Tongue (tissue), 3 donors: ENCODE measurements at places on chromosomes 4 and X.

GRCh38 chr4:53712408-53713020 lies 121.2 kb upstream of the LNX1 start:
- DNase-seq: no peak

GRCh38 chr4:150078579-150079080 lies 385 bp downstream of the DCLK2 start:
- DNase-seq: peak; percentile 74

DNA sequence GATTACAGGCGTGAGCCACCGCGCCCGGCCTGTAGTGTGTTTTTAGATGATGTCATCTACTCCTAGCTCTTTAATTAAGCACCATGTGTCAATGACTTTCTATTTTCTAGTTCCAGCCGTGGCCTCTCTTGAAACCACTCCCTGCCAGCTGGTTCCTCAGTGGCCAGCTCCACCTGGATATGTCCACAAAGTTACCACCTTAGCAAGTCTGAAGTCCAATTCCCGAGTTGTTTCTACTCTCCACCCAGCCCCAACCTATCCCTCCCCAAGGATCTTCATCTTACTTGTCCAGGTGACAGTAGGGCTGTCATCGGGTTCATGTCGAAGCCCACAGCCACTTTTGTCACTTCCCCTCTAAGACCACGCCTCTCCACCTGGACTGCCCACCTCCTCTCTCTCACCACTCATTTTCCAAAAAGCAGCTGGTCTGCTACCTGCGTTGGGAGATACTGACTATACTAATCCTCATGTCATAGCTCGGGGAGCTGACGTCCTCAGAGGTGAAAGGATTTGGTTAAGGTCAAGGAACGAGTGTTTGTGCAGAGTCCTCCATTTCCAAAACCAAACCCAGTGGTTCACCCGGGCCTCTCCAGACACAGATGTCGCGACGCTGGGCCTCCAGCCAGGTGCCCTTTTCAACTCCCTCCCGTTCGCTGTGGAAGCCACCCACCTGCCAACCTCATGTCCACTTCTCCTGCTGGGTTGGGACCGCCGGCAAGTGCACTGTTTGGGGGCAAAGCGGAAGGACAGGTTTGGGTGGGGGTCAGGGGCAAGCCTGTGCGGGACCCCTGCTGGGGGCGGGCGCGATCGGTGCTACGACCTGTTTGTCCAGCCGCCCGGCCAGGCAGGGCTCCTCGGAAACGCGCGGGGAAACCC lies 704 bp downstream of the FAM3A start:
- DNase-seq: peak; percentile 53

- no peak for DNase-seq
These were observed 26.2 kb downstream of the ATXN3L start for GRCh38 chrX:13293700-13294099.

DNA sequence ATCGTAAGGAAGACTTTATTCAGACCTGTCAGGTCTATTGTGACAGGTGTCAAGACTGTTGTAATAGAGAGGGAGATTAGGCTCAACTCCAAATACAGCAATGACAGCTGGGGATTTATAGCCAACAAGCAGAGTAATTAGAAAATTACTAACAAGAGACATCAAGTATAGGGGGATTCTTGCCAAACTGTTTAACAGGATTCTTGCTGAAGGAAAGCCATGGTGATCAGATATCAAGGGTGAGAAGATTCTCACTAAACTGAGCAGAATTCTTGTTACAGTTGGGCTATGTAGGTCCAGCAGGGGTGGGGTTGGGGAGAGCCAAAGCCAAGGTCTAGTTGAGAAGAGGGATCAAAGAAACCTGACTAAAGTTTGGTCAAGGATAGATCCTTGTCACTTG lies 461.0 kb upstream of the GALNT7 start:
- peak; percentile 24 for DNase-seq

GRCh38 chr4:28557755-28558154 lies 1697.1 kb downstream of the STIM2 start:
- DNase-seq: no peak

DNA sequence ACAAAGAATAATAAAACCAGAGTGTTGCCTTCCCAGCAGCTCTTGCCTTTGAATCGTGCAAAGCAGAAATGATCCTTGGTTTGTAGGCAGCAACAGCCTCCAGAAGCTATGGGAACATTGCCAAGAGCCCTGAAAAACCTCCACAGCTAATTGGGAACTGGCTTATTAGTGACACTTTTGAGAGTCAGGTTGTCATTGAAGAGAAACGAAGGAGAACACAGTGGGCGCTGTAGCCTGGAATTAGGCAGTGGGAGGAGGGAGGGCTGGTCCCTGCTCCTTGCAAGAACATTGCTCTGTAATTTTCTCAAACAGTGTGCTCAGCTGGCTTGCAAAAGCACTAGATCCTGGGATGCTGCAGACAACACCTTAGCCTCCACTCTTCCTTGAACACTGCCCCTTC lies 331.5 kb upstream of the EMCN start:
- peak; percentile 17 for DNase-seq

DNA sequence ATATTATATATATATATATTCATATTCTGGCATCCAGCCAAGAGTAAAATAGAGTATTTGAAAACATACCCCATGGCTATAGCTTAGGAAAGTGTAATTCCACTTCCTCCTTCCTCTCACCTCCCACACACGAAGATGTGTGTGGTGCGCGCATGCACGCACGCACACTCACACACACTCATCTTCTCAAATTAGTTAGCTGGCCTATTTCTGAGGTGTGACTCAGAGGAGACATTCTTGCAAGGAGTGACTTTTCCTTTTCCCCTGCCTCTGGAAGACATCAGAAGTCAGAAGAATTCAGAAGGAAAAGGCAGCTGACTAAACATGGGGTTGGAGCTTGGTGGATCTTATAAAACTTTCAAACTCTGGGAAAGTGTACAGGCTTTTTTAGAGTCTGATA lies 8.8 kb downstream of the ENPEP start:
- DNase-seq: peak; percentile 60

- no peak for DNase-seq
These were observed 33.4 kb upstream of the SFRP2 start for GRCh38 chr4:153822316-153822715.

- DNase-seq: no peak
These were observed 6.3 kb upstream of the ADGRA3 start for GRCh38 chr4:22522206-22522605.

DNA sequence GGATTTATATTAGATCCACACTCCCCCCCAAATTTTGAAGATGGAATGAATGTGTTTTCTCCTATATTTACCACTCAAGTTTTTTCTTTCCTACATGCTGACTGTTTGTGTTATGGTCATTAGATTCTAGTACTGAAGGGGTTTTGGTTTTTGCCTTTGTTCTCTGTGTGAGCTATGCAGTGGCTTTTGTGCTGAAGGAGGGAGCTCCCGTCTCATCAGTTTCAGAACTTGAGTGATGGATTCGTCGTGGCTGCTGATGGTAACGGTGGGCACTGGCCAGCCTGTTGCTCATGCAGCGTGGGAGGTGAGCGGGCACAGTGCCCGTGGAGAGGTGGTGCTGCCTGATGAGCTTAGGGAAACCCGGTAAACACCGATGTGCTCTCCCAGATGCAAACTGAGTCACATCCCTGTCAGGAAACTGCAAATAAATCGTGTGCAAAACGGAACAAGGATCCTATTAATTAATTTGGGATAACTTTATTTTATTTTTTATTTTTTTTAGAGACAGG lies 101.5 kb downstream of the SORBS2 start:
- no peak for DNase-seq

DNA sequence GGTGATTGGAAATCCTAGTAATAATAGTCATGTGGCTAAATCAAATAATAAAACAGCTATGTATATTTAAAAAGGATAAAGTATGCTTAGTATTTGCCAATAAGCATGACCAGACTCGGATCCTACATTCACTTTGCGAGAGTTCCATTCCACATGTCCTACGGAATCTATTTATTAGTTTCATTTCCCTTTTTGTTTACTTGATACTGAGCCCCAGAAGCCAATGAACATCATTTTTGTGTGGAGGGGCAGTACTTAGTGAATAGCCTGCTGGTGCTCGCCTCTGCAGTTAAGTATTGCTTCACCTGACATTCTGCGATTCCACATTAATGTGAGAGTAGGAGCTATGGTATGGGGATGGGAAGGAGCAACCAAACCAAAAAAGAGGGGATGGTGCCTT lies 58.5 kb upstream of the NAP1L5 start:
- DNase-seq: no peak

- no peak for DNase-seq
These were observed 26.8 kb upstream of the AP1S2 start for GRCh38 chrX:15881381-15881897.

DNA sequence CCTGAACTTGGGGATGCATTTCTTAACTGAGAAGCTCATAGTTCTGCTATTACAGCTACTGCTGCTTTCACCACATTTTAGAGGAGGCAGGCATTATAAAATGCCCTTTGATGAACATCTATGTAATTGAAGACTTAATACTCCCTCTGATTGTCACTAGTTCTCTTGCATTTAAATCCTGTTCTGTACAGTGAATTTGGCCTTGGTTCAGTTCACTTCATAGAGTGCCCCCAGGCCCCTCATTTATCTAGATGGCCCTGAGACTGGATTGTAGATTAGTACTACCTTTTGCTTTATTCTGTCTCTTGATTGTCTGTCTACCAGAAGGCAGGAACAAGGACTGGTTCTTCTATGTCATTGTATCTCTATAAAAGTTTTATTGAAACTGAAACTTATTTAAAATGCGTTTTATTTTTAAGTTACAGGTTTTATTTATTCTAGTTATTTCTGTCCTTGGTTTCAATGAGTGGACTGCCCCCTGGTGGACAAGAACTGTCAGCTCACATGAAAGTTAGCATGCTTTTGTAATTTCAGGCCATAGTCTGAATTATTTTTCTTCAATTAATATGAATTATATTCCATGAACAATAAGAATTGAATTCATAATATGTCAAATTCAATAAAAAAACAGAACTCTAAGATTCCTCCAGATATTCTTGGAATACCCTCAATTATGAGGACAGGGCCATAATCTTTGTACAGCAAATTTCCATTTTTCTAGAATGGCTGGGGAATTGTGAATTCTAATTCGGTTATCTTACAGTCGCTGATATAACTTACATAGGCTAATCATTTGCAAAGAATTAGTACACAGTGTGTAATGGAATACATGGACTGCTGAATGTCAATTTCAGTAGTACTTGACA lies 47.2 kb upstream of the TMEM33 start:
- DNase-seq: peak; percentile 76

GRCh38 chr4:59091146-59092142 lies 1981.3 kb upstream of the IGFBP7 start:
- no peak for DNase-seq

GRCh38 chrX:119226446-119226845 lies 9.6 kb upstream of the PGRMC1 start:
- DNase-seq: peak; percentile 61

GRCh38 chrX:148572337-148572736 lies 71.9 kb downstream of the AFF2 start:
- no peak for DNase-seq

DNA sequence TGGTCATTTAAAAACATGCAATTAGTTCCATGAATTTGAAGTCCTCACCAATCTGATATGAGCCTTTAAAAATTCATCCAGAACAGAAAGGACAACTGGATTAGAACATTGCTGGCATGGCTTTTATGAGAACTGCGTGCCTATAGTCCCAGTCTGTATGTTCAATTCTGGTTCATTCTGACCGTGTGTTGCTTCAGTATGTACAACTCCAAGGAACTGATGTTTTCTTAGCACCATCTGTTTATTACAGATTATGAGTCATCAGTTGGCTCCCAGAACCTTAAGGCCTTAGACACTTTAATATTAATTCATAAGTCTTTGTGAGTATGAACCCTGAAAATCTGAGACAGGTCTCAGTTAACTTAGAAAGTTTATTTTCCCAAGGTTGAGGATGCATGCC lies 115.0 kb downstream of the CEP44 start:
- DNase-seq: peak; percentile 21

DNA sequence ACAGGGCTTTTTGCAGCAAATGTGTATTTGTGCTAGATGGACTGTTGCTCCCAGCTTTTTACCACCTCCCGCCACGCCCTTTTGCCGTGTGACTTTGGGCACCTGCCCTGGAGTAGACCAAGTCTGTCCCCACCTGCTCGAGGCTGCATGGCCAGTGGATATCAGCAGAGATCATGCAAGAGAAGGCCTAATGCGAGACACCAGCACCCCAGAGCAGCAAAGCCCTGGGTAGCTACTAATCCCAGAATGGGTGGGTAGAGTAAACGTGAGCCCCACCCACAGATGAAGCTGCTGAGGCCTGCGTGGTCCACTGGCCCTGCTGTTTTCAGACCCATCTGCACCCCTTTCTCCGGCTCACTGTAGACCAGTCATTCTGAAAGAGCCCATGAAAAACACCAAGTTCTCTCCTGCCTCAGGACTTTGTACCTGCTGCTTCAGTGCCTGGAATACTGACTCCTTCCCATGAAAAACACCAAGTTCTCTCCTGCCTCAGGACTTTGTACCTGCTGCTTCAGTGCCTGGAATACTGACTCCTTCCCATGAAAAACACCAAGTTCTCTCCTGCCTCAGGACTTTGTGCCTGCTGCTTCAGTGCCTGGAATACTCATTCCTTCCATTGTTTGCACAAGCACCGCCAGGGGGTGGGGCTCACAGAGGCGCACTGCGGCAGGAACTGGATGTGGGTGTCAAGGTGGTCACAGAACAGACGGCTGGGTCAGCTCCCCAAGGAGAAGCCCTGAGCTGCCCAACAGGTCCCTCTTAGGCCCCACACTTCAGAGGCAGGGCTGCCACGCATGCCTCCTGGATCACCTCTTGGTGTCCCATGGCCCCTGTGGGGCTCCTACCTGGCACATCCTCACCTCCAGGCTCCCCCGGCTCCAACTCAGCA lies 5.1 kb upstream of the TNIP2 start:
- no peak for DNase-seq

- no peak for DNase-seq
These were observed 102.6 kb downstream of the DHRSX start for GRCh38 chrX:2398064-2398656.

GRCh38 chr4:87025614-87026041 lies 90.8 kb downstream of the AFF1 start:
- no peak for DNase-seq

- no peak for DNase-seq
These were observed 8.6 kb upstream of the FGF5 start for GRCh38 chr4:80257851-80258250.
